ENCODE measurements at places on chromosomes 3 and 15. TPM values are rescaled to one million over a fixed set of nuclear protein-coding genes. Genes with fewer than 3 reads are reported as not detected.

ZMAT3 gene
- 11.8 TPM for total RNA-seq

CLASP2 gene
- 107 TPM for total RNA-seq

GRCh38 chr15:37595426-37595970, 338.9 kb upstream of the TMCO5A start:
- no peak for DNase-seq

GRCh38 chr3:101377209-101377608, 56.8 kb upstream of the IMPG2 start:
- no peak for DNase-seq

DNA sequence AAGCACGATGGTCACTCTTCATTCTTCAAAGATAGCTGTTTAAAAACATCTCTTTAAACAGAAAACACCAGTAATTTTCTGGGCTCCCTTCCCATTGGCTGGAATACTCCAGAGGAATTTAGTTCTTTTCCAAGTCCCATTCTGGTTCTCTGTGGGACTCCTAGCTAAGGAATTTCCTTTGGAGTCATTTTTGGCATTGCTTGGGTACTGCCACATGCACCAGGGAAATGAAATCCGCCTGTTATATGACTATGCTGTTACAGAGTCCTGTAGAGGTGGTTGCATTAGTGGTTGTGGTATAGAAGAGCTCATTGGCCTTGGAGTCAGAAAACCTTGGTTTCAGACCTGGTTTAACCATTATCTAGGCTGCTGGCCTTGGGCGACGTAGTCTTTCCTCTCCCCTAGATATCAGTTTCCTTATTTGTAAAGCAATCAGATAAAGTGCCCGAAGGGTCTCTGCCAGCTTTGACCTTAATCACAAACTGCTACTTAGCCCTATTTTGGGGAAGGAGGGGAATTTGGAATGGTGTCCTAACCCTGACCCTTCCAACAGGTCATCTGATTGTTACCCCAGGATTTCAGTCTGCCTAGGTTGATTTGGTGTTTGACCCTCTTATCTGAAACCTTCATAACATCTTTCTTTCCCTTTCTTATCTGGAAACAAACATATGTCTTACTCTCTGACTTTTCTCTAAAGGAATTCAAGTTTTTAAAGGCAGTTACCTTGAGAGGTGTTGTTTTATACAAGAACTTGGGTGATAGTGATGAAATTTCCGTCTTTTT, 13.4 kb downstream of the RTP1 start:
- no peak for DNase-seq

GRCh38 chr3:42067326-42067725, 23.8 kb upstream of the TRAK1 start:
- DNase-seq, result no peak

GRCh38 chr3:185330644-185331043, 32.3 kb upstream of the MAP3K13 start:
- no peak for DNase-seq

- DNase-seq, result no peak
Measured at GRCh38 chr15:100693451-100693850, 91.1 kb downstream of the ASB7 start.

DNA sequence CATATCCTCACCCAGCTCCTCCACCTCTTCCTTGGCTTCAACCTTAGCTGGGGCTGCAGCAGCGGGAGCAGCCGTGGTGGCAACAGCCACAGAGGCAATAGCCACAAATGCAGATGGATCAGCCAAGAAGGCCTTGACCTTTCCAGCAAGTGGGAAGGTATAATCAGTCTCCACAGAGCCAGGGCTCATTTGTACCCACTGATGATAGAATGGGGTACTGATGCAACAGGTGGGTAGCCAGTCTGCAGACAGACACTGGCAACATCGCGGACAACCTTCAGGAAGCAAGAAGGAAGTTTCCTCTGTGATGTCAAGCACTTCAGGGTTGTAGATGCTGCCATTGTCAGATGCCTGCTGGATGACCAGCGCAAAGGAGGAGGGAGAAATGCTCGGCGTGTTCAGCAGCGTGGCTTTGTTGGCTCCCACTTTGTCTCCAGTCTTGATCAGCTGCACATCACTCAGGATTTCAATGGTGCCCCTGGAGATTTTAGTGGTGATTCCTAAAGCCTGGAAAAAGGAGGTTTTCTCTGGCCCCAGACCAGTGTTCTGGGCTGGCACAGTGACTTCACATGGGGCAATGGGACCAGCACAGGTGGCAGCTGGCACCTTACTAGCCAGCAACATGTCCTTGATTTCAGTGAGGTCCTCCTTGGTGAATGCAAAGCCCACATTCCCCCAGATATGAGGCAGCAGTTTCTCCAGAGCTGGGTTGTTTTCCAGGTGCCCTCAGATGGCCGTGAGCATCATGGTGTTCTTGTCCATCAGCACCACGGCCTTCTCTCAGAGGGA, 4.8 kb upstream of the PLCB2 start:
- no peak for DNase-seq

DNA sequence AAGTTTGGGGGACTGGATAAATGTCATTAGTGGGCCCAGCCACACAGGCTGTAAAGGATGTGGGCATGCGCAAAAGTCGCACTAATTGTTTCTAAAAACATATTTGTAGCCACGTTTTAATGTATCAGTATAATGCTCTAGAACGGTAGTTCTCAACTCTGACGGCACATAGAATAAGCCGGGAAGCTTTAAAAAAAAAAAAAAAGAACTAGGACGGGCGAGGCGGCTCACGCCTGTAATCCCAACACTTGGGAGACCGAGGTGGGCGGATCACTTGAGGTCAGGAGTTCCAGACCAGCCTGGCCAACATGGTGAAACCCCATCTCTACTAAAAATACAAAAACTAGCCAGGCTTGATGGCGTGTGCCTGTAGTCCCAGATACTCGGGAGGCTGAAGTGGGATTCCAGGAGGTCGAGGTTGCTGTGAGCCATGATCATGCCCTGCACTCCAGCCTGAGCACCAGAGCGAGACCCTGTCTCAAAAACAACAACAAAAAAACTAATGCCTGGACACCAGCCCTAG, 618 bp upstream of the MON1A start:
- no peak for DNase-seq

GRCh38 chr15:27045796-27046195, 74.8 kb downstream of the GABRG3 start:
- no peak for DNase-seq

DNA sequence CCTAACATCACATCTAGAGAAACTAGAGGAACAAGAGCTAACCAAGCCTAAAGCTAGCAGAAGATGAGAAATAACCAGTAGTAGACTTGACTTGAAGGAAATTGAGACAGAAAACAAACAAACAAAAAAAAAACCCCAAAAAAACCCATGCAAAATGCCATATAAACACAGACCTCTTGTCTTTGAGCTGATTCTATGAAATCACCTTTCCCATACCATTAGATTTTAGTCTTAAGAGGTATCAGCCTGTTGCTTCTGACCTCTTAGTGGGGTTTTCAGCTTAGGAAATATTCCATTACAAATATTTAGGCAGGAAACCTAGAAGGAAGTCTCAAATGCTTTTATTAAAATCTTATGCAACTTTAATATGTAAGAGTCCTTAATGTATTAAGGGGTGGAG, 23.9 kb upstream of the ST3GAL6 start:
- no peak for DNase-seq

- DNase-seq, result no peak
Measured at GRCh38 chr15:92315144-92315543, 78.5 kb upstream of the ST8SIA2 start.

GRCh38 chr15:72961346-72961745, 90.9 kb upstream of the NEO1 start:
- DNase-seq, result no peak

RNF123 gene
- total RNA-seq, result 61.0 TPM

GRCh38 chr15:88454867-88455810, 12.0 kb downstream of the MRPL46 start:
- peak; percentile 43 for DNase-seq

DNA sequence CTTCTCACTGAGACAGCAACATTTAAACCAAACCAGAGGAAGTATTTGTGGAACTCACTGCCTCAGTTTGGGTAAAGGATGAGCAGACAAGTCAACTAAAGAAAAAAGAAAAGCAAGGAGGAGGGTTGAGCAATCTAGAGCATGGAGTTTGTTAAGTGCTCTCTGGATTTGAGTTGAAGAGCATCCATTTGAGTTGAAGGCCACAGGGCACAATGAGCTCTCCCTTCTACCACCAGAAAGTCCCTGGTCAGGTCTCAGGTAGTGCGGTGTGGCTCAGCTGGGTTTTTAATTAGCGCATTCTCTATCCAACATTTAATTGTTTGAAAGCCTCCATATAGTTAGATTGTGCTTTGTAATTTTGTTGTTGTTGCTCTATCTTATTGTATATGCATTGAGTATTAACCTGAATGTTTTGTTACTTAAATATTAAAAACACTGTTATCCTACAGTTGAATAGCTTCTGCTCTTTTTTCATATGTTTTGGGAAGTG, 23.3 kb downstream of the CLDN18 start:
- no peak for DNase-seq

- peak; percentile 17 for DNase-seq
Measured at GRCh38 chr15:82855286-82856100, 46.1 kb downstream of the WHAMM start.

- DNase-seq, result no peak
Measured at GRCh38 chr15:36208868-36209582, 370.4 kb upstream of the CDIN1 start.

SCAPER gene
- 39.5 TPM for total RNA-seq

- no peak for DNase-seq
Measured at GRCh38 chr15:63992300-63992699, 54.0 kb downstream of the DAPK2 start.

DNA sequence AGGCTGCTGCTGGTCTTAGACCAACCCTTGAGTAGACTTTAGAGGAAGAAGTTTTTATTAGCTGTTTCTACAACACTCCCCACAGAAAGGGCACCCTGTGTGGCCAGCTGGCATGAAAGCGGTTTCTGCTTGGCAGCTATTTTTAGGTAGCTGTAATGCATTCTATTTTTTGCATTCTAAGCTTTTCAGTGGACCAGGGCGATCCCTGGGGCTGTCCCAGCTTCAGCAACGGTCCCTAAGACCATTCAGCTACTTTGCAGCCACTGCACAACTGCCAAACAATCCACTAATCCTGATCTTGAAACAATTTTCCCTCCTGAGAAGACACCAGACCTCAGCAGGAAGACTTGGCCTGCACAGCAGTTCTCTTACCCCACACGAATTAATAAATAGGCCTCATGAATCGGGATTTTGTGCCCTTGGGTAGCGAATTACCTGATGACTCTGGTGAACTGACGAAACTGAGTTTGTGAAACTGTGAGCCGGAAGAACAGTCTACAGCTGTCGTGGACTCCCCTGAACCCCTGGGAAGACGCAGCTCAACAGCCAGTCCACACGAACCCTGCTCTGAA, 14.6 kb upstream of the TFRC start:
- DNase-seq, result peak; percentile 53

PTH1R gene
- total RNA-seq, result 5.3 TPM

- no peak for DNase-seq
Measured at GRCh38 chr3:69699183-69699582, 40.1 kb upstream of the MITF start.
